ENCODE measurements at places on chromosomes 3 and 15.

DNA sequence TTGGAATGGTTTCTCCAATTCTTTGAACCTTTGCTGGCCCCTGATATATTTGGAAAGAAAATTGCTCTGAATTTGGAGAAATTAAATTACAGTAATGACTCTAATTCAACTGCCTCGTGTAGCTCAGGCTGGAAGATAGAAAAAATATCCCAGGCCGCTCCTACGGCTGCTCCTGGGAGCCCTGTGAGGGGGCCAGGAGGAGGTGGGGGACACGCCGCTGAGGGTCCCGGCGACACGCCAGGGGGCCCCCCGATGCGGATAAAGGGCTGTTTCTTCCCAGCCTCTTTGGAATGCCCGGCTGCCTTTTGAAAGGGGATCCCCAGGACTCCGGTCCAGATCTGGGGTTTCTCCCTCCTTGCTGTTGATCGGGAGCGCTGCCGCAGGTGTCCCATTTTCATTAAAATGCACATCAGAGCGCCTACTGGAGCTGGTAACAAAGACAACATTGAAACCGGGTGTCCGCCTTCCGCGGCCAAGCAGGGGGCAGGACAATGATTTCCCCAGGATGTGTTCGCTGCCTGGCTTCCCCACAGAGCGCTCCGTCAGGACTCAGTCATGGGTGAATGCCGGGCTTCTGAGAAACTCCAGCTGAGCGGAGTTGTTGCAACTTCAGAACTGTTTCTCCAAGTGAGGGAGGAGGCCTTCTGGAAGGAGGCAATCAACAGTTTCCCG, 200.1 kb upstream of the KBTBD8 start:
- DNase-seq, result peak; percentile 20

DNA sequence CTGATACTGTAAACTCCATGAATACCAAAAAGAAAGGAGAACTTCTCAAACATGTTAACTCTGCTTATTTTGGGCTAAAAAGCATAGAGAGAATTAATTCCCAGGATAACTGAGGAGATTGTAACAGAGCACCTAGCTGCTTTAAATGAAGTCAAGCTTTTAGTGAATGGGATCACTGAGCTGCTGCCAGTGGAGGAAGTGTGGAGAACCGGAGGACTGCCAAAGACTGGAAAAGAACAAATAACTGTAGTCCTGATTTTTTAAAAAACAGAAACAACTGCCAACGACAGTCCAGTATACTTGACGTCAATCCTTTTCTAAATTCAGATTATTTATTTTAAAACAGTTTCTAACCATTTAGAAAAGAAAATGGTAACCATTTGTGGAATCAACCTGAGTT, 3.3 kb downstream of the C3orf70 start:
- no peak for DNase-seq

- DNase-seq, result no peak
These were observed 118.9 kb downstream of the NECTIN3 start for GRCh38 chr3:111190518-111190917.

DNA sequence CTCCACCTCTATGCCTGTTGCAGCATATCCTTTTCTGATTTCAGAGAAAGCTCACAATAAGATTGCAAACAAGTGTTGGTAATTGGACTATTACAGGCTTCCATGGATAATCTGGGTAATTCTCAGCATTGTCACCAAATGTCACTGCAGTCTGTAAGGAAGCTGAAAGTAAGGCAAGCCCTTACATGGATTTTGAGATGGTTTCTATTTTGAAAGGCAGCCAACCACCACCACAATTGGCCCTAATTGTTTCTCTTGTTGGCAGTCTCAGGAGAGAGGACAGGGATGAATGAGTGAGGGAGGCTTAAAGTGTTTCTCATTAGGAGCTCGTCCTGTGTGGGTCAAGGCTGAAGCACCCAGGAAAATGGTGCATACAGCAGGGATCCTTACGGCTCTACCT, 879.9 kb downstream of the TUSC7 start:
- no peak for DNase-seq

GRCh38 chr15:63545520-63545919, 41.1 kb downstream of the USP3 start:
- DNase-seq, result no peak

DNA sequence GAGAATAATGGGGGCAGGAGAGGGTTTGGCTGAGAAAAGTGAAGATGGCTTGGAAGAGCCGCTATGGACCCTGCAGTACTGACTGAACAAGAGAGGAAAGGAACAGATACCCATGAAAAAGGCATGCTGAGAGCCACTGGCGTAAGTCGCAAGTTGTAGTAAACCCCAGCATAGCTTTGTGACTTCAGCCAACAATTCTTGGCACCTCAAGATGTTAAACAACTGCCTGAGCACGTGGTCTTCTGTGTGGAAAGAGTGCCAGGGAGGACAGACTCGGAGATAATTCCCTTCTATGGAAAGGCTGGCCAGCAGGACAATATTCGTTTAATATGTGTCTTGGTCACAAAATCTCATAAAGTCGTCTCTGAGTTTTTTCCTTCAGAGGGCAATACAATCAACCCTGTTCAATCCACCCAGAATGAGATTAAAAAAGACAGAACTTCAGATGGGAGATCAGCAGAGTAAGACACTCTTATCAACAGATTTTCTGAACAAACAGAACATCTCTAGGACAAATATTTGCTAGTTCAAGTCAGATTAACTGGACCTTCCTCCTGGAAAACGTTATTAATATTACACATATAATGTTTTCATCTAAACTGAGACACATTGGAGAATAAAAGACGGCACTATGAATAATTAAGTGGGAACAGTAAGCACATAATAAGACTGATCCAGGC, 49.2 kb downstream of the NEK10 start:
- DNase-seq, result no peak

- no peak for DNase-seq
These were observed 22.3 kb upstream of the ISLR2 start for GRCh38 chr15:74108111-74108510.

DNA sequence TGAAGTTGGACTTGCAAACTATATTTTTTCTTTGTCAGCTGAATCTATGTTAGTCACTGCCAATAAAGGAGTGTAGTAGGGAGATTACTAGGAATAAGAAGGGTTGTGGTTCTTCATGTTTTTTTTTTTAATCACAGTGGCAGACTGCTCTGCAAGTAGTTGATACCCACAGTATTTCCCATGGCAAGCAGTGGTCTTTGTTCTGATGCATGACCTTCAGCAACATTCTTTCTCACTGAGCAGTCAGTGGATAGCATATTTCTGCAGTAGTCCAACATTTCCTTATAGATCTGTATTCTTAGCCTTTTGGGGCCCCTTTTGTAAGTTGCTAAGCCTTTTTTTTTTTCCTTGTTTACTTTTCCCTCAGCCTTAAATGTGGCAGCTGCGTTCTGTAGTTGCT, 151.1 kb downstream of the DOCK3 start:
- no peak for DNase-seq

GRCh38 chr3:126747768-126748167, 43.7 kb downstream of the CHCHD6 start:
- DNase-seq, result no peak

DNA sequence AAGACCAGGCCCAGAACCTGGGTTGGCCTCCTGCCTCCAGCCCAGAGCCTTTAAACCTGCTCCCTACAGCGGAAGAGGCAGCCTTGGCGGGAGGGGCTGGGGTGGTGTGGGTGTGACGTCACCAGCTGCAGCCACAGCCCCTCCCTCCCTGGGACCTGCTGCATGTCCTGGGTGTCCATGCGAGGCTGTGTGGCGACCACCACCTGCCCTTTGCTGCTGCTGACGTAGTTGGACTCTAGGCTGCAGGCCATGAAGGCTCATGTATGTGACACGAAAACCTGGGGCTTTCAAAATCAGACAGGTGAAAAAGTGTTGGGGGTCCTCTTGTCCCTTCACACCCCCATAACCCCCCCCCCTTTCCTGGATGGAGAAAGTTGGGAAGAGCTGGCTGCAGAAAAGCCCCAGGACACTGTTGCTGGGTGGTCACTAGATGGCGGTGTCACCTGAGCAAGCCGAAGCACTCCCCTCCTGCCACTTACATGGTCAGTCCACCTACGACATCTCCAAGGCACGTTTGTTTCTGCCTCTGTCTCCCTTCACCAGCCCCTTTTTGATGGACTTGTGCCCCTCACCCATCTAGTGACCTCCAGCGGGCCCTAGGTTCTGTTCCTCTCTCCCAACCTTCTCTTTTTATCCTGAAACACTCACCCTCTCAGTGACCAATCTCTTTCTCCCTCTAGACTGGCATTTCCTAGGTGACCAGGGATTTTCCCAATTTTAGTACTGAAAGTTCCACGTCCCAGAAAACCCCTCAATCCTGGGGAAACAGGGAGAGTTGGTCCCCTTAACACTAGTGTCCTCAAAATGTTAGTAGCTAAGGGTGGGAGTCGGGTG, 35.2 kb downstream of the SLC6A20 start:
- DNase-seq, result no peak

- no peak for DNase-seq
These were observed 20.4 kb downstream of the ABI3BP start for GRCh38 chr3:100972867-100973266.

DNA sequence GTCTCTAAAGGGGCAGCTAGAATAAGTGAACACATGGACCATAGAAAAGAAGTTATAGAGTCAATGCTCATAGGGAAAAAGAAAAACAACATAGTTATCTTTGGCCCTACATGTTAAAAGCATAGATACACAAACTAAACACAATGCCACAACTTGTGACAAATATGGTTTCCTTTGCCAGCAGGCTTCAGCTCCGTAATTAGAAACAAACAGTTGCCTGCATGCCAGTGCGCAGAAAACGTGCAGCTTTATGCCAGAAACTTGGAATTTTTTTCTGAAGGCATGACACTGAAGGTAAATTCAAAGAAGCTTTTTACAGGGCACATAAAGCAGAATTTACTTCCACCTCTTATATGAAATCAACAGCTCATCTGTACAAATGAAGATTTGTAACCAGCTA, 2.2 kb upstream of the CPNE4 start:
- DNase-seq, result no peak

- no peak for DNase-seq
These were observed 44.0 kb downstream of the IDH2 start for GRCh38 chr15:90058308-90058707.

DNA sequence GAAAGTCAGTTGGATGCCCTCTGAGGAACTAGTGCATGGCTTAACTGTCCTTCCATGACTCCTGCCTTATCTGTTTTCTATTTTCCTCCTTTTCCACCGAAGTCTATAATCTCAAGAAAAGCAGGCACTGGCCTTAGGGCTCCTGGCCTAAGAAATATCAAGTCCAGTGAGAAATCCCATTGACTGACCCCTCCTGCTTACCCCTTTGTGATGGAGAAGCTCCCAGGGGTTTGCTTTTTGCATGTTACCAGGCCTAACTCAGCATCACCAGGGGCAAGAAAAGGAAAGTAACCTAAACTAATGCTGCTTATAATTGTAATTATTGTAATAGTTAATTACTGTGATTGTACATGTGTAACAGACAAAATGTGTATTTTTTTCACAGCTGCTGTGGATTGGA, 21.7 kb downstream of the CCR3 start:
- DNase-seq, result no peak

DNA sequence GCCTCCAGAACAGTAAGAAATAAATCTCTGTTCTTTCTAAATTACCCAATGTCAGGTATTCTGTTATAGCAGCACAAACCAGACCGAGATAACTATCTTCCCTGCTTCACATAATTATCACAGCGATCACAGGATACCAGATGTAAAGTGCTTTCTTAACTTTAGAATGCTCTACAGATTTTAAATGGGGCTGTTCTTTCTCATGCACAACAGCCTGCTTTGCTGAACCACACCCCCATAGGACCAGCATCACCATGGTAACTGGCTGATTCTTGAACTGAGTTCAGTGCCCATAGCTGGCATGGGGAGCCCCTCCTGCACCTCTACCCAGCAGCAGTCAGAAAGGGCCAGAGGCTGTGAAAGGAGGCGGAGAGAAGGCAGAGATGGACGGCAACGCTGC, 7.8 kb downstream of the CD80 start:
- no peak for DNase-seq

GRCh38 chr15:70248116-70249025, 150.7 kb upstream of the TLE3 start:
- no peak for DNase-seq

- no peak for DNase-seq
These were observed 68.0 kb downstream of the TFG start for GRCh38 chr3:100777271-100777670.

DNA sequence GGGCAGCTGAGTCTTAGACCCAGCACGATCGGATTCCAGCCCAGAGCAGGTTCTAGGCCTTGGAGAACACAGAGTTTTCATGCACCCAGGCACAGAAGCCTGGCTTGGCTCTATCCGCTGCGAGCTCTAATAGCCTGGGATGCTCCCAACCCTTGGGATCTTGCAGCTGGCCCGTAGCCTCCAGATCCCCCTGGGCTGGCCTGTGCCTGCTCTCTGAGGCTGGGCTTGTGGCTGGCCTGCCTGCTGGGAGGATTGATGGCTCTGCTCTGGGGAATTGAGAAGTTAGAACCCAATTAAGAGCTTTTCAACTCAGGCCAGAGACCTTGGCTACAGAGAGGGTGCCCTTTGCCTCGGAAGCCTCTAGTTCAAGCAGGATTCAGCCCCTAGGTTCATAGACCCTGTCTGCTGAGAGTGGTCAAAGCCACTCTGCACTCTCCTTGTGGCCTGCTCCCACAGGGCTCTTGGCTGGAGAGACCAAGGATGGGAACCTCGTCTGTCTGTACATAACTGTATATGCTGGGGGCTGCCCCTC, 64.4 kb downstream of the MAGEF1 start:
- no peak for DNase-seq

DNA sequence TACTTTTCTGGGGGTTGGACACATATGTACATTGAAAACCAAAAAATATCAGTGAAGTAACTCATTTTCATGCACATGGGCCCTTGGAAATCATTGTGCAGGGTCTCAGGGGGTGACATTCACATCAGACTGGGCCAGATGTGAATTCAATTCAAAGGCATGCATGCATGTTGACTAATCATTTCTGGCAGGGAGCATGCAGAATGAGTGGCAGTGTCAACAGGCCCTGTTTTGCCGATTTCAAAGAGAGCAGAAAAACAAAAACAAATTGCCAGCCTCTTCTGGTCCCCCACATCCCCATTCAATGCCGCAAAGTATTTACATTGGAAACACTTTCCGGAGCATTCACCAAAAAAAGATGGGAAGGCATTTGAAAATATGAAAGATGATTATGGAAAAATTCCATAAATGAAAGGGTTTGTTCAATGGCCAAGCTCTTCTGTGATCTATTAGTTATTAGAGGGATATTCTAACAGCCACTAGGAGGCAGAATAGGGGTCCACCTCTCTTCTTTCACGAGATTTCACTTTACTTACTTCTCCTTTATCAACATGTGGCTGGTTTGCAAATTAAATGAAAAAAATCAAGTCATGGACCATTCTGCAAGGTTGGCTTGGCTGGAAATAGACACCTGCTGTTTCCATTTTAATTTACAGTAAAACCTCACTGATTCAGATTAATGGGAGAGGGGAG, 119.9 kb upstream of the FEZF2 start:
- DNase-seq, result no peak

- DNase-seq, result peak; percentile 24
These were observed 136.5 kb downstream of the ZNF609 start for GRCh38 chr15:64596701-64597476.

DNA sequence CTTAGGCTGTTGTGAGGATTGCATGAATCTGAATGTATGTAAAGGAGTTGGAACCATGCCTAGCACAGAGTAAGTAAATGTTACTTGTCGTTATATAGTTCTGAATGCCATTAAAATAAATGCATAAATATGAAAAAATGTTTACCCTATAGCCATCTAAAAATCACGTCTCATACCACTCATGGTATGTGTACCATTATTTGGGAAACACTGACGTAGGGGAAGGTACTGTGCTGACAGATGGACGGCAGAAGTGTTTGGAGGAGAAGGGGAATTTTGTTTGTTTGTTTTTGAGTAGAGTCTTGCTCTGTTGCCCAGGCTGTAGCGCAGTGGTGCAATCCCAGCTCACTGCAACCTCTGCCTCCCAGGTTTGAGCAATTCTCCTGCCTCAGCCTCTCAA, 30.5 kb upstream of the PDZRN3 start:
- no peak for DNase-seq

GRCh38 chr3:47370887-47371697, 9.7 kb upstream of the PTPN23 start:
- no peak for DNase-seq

All from occipital lobe (tissue), 3 donors.